ENCODE measurements at places on chromosomes 1 and 21. TPM values are rescaled to one million over a fixed set of nuclear protein-coding genes. Genes with fewer than 3 reads are reported as not detected.
A peak's percentile ranks its signal among the peaks of the same experiment; 100 is the strongest.

GRCh38 chr21:46295996-46296752 is 10.0 kb downstream of the YBEY start:
- no peak for DNase-seq

- DNase-seq, result no peak
Observed at GRCh38 chr1:100073531-100073930, 59.2 kb downstream of the SASS6 start.

DNA sequence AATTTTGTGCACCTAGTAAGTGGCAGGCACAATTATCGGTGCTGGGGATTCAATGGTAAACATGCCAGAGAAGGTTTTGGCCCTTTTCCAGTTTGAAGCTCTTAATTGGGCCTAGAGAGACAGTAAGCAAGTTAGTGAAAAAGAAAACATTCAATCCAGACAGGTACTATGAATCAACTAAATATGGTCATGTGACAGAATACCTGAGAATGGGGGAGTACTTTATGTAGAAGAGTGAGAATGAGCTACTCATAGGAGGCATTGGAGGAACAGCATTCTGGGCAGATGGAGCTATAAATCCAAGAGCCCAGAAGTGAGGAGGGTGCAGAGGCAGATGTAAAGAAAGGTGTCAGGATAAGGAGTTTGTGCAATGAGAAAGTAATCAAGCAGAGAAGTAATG is 1017.9 kb downstream of the ADGRL2 start:
- no peak for DNase-seq

DNA sequence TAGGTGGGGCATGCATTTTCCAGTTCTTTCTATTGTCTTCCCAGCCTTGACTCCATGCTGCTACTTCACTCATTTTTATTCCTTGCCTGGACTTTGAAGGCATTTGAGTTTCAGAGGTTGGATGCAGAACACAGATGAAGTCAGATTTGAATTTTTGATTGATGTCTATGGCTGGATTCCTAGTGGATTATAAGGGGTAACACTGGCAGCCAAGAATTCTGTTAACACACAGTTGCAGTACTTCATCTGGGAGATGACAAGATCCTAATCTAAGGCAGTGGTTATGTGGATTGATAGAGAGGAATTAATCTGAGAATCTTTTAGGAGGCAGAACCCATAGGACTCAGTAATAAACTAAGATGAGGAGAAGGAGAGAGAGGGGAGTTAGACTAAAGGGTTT is 439.0 kb upstream of the USP24 start:
- no peak for DNase-seq

DNA sequence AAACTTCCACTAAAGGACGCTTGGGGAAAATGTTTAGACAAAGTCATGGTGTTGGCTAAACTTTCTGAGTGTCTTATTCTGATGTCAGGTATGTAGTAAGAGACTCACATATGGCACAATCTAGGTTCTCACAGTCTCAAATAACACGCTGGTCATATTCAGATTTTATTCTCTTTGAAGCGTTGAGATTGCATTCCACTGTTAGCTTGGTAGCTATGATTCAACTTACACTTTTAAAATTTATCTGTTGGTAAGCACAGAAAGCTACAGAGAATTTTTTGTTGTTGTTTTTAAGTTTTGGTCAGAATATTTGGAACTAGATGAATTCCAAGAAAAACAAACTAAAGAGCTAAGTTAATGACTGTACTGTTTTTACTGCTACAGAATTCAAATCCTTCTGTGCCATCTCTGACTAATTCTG is 126.7 kb downstream of the PRRX1 start:
- DNase-seq, result no peak

DNA sequence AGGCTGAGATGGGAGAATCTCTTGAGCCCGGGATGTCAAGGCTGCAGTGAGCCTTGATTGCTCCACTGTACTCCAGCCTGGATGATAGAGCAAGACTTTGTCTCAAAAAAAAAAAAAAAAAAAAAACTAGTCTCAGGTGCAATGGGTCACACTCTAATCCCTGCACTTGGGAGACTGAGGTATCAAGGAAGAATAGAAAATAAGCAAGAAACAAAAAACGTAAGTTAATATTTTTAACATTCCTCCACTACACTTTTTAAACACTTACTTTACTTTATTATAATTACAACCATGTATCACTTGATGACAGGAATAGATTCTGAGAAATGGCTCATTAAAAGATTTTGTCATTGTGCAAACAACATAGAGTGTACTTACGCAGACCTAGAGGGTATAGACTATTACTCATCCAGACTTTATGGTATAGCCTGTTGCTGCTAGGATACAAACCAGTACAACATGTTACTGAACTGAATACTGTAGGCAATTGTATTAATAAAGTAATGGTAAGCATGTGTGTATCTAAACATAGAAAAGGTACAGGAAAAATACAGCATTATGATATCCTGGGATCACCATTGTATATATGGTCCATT is 1244.1 kb upstream of the ADGRL4 start:
- DNase-seq, result no peak

DNA sequence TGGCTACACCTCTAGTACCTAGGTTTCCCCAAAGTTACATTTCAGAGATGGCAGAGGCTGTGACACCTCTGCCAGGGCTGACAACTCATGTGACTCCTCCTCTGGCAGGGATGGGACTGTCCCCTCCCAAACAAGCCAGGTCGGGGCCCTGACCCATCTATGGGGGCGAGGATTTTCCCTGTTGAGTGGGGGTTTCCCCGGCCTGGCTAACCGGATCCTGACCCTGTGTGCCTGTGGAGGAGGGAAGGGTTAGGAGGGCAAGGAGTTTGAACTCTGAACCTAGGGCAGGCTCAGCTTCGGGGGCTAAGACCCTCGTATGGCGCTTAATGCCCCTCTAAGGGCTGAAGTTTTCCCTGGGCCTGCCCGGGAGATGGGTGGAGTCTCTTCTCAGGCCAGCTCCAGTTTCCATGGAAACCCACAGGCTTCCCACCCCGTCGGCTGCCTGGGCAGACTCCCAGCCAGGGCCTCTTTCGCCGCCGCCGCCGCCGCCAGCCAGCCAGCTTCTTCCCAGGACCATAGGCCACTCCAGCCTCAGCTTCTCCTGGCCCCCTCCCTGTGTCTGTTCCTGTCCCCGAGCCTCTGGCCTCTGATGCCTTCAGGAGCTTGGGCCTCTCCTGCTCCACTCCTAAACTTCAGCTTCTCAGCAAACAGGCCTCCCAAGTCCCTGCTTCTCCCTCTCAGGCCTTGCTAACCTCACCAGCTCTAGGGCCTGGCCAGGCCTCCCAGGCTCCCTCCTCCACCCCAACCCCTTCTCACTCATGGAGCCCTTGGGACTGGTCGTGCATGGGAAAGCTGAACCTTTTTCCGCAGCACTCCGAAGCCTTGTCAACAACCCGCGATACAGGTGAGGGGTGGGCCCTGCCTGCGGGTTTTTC is at the start of gene BTBD19:
TSS of gene BTBD19 (plus strand) at position 461 of the 875 bp plus-strand sequence. CDS start at position 759, 298 bp downstream.
- no peak for DNase-seq

GRCh38 chr21:43764576-43765495 is 11.3 kb downstream of the CSTB start:
- no peak for DNase-seq

DNA sequence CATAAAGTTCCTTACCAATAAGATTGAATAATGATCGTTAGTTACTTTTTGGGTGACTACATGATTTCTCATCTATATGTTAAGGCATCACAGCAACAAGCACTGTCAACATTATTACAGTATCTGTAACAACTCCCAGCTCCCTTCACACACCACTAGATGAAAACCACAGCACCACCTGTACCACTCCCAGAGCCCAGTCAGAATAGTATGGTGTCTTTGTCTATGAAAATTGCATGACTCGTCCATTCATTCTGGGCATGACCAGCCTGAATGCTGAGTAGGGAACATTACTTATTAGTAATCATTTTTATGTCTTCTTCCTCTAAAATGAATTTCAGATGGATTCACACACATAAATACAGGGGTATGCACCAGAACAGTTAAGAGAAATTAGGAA is 7.0 kb downstream of the OLFML2B start:
- no peak for DNase-seq

DNA sequence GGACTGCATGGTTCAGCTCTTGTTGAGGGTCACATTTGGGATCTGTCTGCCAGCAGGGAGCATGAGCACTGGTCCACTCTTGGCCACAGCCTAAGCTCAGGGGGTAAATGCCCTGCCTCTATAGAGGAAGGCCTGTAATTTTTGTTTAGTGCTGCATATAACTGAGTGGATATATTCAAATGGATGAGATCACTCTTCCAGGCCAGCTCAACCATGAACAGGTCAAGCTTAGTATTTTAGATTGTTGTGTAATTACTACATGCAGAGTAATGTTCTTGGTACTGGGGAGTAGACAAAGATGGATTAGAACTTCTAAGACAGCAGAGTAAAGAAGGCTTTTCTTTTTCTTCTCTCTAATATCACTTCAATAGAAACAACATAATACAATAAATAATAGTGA is 376.9 kb downstream of the GPATCH2 start:
- no peak for DNase-seq

GRCh38 chr1:207335695-207336363 is 14.4 kb downstream of the CD55 start:
- DNase-seq, result peak; percentile 62

The TAF13 gene
- total RNA-seq, result 11.0 TPM

The UBQLN4 gene
- 18.6 TPM for total RNA-seq

All from naive thymus-derived CD4-positive, alpha-beta T cell (primary cell).